ENCODE measurements at places on chromosomes 7 and 10. TPM values are rescaled to one million over a fixed set of nuclear protein-coding genes. Genes with fewer than 3 reads are reported as not detected.

DNA sequence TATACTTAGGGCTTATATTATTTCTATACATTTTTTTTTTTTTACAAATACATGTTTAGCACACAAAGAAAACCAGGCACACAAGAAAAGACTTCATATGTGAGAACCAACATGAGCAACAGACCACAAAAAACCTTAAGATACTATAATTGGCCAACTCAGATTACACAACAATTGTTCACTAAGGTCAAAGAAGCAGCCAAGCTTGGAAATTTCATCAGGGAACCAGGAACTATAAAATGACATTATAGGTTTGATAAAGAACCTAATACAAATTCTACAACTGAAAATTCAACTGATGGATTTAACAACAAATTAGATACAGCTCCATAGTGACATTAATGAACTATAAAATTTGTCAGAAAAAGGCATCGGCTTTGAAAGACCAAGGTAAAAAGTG is 4.4 kb upstream of the LUC7L2 start:
- H3K4me3 ChIP-seq = no peak overlapping the region
- no peak for DNase-seq
- peaks cover 35% of the 10 kb centered on the region for H3K36me3 ChIP-seq
- H3K27ac ChIP-seq = no peak overlapping the region
- H3K27me3 ChIP-seq = no peaks in the 10 kb centered on the region

DNA sequence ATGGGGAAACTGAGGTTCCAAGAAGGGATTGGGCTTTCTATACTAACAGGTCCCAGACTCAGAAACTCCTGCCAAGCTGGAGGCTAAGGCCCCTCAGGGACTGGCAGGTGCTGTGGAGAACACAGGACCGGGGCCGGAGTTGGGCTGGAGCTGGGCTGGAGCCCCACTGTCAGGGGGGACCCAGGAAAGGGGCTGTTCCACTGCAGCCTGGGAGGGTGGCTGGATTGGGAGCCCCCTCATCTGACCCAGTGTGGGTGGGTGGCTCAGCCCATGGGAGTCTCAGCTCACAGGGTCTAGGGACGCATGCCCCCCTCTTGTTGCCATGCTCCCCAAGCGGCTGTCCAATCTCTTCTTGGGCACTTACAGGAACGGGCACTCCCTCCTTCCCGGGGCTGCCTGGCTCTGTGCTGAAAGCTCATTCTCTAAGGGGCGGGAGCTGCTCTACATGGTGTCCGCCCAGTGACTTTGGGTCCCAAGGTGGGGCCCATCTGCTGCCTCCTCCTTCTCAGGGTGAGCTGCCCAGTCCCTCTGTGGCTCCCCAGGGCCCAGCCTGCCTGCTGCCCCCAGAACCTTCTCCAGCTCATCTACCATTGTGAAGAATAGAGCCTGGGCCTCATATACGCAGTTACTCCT is 126.5 kb downstream of the MYL10 start:
- no peak for DNase-seq
- H3K4me1 ChIP-seq = peaks cover 21% of the 10 kb centered on the region
- no peak overlapping the region for H3K27ac ChIP-seq
- peaks cover 2% of the 10 kb centered on the region for H3K27me3 ChIP-seq
- H3K36me3 ChIP-seq = no peaks in the 10 kb centered on the region

MGAM2 gene
- not detected for total RNA-seq

TSPAN15 gene
- 0.55 TPM for total RNA-seq

NAT16 gene
- not detected for total RNA-seq
